Stimulated activated CD8-positive, alpha-beta memory T cell treated with anti-CD3 and anti-CD28 coated beads, Interleukin-4, amount 100 ng/mL, for 4 hours (primary cell): ENCODE measurements at places on chromosomes 11 and 22.

- no peak for DNase-seq
Measured at GRCh38 chr11:126917531-126918204, 82.9 kb downstream of the KIRREL3 start.

- no peak for DNase-seq
Measured at GRCh38 chr11:3111466-3111865, 53.6 kb downstream of the OSBPL5 start.

DNA sequence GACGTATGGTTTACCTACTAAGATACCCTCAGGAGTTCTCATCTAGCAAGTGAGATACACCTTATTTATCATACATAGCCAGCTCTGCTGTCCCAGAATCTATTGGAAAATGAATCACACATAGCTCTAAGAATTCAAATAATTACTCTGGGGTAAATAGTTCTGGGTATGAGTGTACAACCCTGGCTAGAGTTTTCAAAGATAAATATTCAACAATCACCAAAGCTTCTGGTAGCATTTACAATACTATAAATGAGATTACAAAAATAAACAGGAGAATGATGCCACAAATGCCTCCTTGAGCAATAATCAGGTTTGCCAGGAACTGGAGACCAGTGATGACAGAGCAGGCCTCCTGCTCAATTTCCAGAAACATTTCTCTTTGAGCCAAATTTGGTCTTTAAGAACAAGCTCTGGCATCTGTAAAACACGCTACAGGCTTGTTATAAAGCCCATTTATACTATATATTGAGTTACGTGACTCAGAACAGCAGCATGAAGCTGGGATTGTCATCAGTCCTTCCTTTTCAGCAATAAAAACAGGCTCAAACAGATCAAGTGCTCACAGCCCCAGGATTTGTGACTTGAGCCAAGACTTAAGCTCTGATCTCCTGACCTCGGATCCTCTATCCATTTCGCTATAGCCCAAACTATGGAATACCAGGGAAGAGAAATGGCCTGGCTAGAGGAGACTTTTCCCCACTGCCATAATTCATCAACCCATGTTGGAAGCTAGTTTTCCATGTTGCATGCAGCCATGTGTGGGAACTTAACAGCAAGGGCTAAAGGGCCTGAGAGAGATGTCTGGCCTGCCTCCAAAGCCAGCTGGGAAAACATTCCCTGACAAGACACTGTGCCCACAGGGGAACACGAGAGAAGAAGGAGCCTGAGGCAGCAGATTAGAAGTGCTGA, 19.7 kb downstream of the RAB30 start:
- no peak for DNase-seq

DNA sequence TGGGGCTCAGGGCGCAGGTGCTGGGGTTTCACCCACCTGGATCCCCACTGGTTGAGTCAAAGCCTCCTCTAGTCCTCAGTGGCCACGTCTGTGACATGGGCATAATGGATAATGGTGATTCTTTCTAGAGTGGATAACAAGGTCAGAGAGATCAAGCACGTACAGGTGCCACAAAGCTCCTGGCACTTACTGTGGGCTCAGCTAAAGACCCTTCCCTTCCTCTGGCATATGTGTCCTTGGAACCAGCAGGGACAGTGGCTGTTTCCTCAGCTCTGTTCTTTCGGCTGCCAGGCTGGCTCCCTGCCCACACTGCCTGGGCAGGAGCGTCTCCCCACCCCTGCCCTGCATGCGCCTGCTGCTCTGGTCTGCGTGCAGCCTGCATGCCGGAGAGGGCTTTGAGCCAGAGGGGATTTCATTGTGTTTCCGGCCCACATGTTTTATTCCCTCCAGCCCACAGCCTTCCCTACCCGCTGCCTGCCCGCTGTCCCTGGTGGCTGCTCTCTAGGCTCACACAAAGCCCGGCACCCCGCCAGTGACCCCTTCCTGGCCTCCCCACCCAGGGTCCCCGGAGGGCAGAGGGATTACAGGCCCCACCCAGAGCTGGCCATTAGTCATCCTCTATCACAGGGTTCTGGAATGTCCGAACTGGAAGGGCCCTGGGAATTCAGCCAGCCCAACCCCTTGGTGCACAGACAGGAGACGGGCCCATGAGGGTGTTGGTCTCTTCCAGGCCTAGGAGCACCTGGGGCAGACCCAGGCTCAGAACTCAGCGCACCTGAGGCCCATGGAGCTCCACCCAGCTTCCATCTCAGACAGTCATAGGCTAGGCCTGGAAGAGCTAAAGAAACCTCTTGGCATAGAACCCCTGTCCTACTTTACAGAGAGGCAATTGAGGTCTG, 55.3 kb upstream of the GCAT start:
- no peak for DNase-seq

GRCh38 chr22:27583856-27584255, 217.7 kb downstream of the MN1 start:
- DNase-seq: no peak
